AG09319 (cell line): ENCODE measurements at places on chromosomes 5 and 9.

DNA sequence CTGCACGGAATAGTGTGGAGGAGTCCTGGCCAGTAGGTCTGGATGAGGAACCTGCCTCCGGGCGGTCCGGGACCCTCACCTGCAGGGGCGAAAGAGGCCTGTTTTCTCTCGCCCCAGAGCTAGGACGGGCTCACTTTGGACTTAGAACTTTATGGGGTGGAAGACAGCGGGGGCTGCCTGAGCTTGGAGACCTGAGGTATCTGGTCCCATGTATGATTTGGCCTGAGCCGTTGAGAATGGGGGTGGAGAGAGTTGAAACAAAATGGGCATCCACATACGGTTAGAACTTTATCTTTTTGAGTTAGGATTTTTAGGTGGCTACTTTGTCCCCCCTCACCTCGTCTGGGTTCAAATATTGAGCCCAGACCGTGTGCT lies 681 bp upstream of the ETF1 start:
- no peak for DNase-seq

GRCh38 chr9:114500697-114501292 lies 4.5 kb downstream of the WHRN start:
- no peak for DNase-seq

- no peak for DNase-seq
Measured at GRCh38 chr5:147831465-147831864, at the start of gene SPINK1. SPINK1 (minus strand) TSS chr5:147831671; CDS start chr5:147831577, 94 bp downstream.

- no peak for DNase-seq
Measured at GRCh38 chr5:149217803-149218155, 53.9 kb upstream of the AFAP1L1 start.

DNA sequence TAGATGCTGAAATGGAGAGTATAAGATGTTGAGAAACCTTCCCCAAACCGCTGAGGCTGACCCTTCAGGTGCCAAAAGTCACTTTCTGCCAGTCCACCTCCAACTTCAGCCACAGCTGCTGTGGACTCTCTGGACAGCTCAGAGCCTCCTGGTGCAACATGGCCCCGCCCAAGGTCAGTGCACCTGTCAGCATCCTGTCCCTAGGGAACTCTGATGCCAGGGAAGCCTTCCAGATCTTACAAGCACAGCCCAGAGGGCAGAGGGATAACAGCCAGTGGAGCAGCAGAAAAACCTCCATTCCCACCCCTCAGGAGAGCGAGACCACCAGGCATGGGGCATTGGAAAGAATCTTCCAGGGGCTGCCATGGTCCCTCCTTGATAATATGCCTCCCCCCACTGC lies 10.5 kb upstream of the PTGES2 start:
- DNase-seq: no peak

- no peak for DNase-seq
Measured at GRCh38 chr9:38387751-38388150, 4.8 kb upstream of the ALDH1B1 start.

- DNase-seq: no peak
Measured at GRCh38 chr5:139457241-139457640, 5.3 kb downstream of the ECSCR start.

DNA sequence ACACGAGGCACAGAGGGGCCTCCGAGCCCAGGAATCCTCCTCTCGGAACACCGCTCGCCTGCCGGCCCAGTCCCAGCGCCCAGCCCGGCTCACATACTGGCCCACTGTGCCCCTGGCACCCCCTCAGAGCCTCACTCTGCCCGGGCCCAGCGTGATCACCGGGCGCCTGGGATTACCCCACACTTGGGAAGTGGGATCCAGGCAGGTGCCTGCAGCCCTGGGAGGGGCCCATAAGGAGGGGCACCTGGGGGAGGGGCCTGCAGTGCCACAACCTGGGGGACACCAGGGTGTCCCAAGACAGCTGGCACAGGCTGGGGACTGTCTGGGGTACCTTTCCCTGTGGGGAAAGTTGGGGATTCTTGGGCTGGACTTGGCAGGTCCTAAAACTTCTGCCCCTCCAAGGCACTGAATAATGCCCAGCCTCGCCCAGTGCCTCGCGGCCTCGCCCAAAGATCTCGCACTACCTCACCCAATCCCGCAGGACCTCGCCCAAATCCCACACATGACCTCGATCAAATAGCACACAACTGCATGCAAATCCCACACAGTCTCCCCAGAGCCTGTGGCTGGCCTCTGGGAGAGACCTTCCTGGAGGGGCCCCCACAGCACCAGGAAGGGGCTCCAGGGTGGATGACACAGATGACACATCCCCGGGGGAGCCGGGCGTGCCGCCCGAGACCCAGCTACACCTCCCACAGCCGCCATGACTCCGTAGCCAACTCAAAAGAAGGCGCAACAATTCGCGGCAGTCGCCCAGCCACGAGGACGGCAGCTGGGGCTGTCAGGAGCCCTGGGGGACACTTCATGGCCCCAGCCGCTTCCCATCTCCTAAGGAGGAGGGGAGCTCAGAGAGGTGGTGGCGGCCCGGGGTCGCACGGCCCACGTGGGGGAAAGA lies 13.7 kb downstream of the NOTCH1 start:
- no peak for DNase-seq

GRCh38 chr9:87665505-87665904 lies 60.4 kb upstream of the CTSL start:
- DNase-seq: no peak

- DNase-seq: no peak
Measured at GRCh38 chr5:108562205-108562454, 180.2 kb upstream of the FBXL17 start.

DNA sequence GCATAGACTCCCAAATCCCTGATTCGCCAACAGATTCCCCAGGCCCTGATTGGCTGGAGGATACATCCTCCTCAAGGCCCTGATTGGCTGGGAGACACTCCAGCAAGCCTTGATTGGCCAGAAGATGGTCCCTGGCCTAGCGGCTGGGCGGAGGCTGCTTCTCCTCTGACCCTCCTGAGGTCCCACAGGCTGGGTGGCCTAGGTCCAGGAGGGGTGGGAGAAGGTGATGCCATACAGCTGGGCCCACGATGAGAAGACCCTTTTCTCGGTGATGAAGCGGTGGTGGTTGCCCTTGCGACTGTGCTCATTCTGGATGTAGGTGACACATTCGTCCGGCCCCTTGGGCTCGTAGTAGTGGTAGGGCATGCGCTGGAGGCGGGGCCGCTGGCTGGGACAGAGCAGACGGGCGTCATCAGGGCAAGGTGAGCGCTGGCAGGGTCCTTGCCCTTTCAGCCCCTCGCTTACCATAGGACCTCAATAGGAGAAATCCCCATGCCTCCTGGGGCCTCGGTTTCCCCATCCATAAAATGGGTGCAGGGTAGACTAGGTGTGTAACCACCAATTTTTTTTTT lies 9.0 kb upstream of the AK1 start:
- no peak for DNase-seq

GRCh38 chr5:93893075-93893474 lies 151.7 kb upstream of the POU5F2 start:
- no peak for DNase-seq

DNA sequence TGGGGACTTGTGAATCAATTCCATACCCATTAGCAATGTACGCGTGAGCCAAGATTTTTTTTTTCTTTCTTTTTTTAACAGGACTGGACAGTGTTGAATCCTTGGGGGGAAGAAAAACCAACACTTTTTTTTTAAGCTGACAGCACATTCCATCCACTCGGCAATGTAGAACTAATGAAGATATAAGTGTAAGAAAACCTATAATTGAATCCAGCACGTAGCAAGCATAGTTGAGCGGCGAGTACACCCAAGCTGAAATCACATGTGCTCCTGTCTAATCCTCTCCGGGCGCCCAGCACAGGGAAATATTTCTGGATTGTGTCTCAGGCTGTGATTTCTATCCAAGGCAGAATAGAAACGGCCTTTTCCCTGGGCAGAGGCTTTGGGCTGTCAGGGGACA lies 118.2 kb downstream of the BOD1 start:
- DNase-seq: peak; percentile 22

GRCh38 chr9:70097187-70097586 lies 53.5 kb downstream of the MAMDC2 start:
- DNase-seq: no peak

GRCh38 chr9:70478963-70479641 lies 64.6 kb upstream of the KLF9 start:
- no peak for DNase-seq

DNA sequence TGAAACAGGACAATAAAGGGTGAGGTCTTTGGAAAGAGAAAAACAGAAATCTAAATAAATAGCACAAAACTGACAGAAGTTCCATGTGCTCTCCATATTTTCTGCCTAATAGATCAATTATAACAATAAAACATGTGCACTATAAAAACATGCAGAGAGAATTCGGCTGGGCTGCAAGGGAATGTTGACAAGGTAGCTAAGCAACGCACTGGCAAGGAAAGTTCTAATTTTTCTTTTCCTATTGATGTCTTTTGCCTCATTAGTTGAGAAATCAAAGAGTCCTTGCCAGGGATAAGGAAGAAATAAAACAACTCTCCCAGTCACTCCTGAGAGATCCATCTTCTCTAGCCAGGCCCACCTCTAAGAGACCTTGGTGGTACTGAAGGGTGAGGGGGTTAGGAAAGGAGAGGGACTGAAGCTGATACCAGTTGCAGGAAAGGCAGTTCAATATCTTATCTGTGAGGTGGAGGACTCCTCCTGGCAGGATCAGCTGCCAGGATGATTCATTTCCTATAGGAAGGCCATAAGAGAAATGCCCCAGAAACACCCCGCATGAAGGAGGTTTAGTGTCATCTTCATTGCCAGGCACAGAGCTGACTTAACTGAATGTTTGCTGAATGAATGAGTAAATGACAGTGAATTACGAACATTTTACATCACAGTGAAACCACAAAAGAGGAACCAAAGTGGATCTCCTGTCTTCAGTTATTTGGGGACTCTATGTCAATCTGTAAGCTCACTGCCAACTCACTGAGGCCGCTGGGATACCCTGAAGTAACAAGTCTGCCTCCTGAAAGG lies 63.7 kb upstream of the IFNK start:
- no peak for DNase-seq

GRCh38 chr5:127024821-127025220 lies 5.5 kb downstream of the MARCHF3 start:
- DNase-seq: no peak
